ENCODE measurements at places on chromosomes 7 and 10.

- no peak for DNase-seq
These were observed 218.1 kb downstream of the CELF2 start for GRCh38 chr10:11235771-11236170.

GRCh38 chr7:51276967-51277366 is 39.6 kb downstream of the COBL start:
- no peak for DNase-seq

DNA sequence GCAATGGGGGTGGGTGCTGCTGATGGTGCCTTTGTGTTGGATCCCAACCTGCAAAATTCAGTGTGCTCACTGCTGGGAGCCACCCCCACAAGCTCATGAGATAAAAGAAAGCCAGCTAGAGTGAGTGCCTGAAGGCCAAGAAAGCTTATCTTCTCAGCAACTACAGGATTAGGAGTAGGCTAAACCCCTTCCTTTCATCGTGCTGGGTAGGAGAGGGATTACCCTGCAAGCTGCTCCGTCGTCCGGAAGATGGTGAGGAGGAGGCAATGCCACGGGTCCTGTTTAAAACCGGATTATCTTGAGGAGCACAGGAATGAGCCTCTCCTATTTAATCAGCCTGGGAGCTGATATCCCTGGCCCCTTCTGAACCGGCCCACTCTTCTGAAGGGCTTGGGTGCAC is 258.0 kb downstream of the GALNT17 start:
- no peak for DNase-seq

- DNase-seq, result no peak
These were observed 72.7 kb downstream of the CUBN start for GRCh38 chr10:17056781-17057428.

GRCh38 chr10:25824050-25824449 is 110.0 kb upstream of the MYO3A start:
- DNase-seq, result no peak

DNA sequence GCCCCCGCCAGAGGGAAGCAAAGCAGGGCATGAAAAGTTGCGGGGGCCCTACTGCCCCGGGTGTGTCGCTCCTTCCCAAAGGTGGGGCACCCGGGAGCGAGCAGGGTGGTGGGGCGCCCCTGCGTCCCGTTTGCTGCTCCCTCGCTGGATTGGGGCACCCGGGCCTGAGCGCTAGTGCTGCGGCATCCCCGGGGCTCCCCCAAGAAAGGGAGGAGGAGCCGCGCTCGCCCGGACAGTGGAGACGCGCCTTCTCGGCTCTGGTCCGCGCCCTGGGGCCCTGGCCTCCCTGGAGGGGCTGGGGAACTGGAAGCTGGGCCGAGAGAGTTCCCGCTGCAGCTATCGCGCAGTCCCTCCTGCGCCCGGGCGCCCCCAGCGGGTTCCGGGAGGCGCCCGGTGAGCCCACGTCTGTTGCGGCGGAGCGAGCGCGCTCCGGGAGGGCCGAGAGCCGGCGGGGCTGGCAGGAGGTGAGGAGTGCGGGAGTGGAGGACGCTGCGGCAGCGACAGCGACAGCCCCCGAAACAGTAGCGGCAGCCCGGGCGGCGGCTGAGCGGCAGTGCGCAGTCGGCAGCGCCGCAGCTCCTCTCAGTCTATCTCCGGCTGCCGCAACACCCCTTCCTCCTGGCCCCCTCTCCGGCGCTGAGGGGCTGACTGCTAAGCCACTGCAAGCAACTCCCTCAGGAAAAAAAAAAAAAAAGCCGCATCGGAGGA is 504 bp upstream of the BMPER start:
- DNase-seq, result no peak

GRCh38 chr7:141541375-141541774 is 9.8 kb upstream of the AGK start:
- DNase-seq, result no peak

DNA sequence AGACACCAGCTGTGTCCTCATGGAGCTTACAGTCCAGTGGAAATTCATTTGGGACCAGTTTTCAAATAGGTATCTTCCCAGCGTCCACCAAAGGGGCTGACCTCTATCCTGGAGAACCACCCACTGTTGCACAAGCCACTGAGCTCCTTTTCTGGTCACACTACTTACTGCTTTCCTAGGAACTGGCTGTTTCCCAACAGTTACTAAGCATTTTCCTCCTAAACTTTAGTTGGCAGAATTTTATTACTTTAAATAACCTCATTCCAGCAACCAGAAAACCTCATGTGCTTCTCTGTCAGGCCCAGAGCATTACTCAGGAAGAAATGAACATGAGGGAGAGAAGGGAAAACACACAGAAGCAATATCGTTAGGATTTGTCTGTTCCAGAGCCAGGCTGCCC is 183.1 kb downstream of the GPAM start:
- no peak for DNase-seq

DNA sequence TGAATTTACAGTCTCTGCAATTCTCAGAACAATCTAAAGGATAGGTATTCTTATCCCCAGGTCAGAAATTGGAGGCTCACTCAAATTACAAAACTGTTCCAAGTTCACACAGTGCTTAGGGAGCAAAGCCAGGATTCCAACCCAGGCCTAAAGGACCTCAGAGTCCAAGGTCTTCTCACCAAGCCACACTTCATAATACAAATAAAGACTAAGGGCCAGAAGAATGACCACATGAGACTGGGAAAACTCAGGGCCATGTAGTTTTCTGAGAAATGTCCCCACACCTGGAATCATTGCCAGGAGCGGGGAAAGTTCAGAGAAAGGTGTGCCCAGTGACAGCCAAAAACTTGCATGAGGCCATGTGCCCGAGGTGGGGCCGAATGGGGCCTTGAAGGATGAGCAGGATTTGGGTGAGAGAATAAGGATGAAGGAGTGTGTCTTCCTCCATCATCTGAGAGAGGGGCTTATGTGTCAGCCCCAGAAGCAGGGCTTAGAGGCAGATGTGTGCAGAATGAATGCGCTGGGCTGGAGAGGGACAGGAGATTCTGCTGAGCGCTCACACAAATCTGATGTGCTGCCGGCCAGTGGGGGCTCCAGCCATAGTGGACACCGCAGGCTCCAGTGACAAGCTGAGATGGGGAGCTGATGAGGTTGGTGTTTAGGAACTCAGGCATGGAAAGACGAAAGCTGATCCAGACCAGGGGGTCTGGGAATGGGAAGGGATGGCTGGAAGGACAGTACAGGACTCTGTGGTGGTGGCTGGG is 35.9 kb downstream of the BLNK start:
- no peak for DNase-seq

- DNase-seq, result no peak
These were observed 79.3 kb upstream of the IL6 start for GRCh38 chr7:22647451-22648257.

- DNase-seq, result no peak
These were observed 482.2 kb upstream of the C7orf33 start for GRCh38 chr7:148108381-148108780.

DNA sequence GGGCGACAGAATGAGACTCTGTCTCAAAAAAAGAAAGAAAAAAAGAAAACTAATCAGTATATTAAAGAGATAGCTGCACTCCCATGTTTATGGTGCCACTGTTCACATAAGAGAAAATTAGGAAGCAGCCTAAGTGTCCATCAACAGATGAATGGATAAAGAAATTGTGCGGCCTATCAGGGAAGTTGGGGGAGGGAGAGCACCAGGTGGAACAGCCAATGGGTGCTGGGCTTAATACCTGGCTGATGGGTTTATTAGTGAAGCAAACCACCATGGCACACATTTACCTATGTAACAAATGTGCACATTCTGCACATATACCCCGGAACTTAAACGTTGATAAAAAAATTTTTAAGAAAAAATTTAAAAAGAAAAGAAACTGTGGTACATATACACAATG is 9.0 kb upstream of the PRRT4 start:
- no peak for DNase-seq

- no peak for DNase-seq
These were observed 14.1 kb upstream of the SLC29A3 start for GRCh38 chr10:71304914-71305313.

DNA sequence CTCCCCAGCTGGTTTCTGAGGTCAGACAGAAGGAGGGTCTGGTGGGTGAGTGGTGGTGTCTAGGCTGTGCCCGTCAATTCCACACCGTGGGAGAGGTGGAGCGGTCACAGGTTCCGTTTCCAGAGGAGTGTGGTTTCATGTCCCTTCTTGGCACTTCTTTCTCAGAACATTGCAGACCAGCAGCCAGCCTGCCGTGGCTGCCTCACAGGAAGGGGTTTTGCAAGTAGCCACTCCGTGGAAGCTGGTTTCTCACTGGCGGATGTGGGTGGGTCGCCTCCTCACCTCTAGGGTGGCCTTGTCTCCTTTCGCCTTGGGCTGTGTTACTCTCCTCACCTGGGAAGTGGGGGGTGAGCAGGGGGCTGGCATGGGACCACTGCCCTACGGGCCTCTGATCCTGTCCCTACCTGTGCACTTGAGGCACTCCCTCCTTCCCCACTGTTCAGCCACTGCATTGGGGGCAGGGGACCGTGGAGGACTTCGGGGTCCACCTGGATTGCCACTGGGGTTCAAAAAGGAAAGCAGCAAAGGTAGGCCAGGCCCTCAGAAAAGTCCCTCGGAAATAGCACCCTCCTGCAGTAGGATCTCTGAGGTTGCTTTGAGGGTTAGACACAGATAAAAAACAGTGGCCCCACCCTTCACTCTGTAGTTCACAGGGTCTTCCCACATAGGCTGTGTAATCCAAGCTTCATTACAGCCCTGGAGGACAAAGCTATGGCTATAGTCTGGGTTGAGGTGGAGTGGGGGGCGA is 33.9 kb downstream of the TSPAN14 start:
- DNase-seq, result no peak

DNA sequence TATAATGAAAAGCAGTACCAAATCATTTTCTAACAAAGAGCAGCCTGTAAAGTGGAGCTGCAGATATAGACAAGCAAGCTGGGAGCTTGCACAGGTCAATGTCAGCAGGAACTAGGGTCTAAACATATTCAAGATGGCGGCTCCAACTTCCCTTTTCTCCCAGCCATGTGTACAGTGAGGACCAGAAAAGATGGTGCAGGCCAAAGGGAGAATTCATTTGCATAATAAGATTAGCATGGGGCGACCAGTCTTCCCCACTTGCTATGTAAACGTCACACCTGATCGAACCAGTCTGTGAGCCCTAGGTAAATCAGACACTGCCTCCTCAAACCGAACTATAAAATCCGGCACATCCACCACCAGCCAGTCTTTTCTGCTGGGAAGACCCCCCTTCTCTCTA is 4.4 kb upstream of the RAPGEF5 start:
- DNase-seq, result no peak

DNA sequence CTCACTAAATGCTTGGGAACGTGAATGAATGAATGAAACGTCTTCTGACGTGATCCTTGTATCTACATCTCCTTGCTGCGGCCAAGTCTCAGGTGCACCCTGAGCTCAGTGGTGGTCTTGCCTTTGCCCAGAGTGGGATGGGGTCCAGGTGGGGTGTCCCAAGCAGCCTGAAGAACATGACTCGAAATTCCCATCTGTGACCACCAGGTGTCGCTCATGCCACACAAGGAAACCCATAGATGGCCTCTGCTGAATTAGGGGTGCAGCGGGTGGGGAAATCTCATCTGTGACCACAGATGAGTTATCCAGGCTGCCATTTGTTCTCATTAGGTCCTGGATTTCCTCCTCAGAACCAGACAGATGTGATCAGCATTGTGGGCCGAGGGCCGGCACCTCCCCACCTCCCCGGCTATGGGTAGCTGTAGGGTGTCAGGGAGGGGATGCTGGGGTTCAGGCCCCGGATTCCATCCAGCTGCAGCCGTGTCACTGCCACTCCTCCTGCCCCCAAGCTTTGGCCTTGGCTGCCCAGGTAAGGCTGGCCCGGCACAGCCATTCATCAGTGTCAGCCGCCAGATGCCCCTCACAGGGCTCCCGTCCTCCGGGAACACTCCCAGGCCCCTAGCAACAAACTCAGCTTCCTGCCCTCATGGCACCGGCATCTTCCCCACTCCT is 21.0 kb upstream of the GNA12 start:
- peak; percentile 65 for DNase-seq

- no peak for DNase-seq
These were observed 125.7 kb downstream of the CD36 start for GRCh38 chr7:80764132-80764531.

GRCh38 chr7:158585721-158586498 is 1.7 kb downstream of the PTPRN2 start:
- DNase-seq, result no peak

- no peak for DNase-seq
These were observed 24.1 kb downstream of the FZD1 start for GRCh38 chr7:91288208-91288824.

GRCh38 chr10:63491588-63492316 is 26.0 kb upstream of the JMJD1C start:
- DNase-seq, result no peak

DNA sequence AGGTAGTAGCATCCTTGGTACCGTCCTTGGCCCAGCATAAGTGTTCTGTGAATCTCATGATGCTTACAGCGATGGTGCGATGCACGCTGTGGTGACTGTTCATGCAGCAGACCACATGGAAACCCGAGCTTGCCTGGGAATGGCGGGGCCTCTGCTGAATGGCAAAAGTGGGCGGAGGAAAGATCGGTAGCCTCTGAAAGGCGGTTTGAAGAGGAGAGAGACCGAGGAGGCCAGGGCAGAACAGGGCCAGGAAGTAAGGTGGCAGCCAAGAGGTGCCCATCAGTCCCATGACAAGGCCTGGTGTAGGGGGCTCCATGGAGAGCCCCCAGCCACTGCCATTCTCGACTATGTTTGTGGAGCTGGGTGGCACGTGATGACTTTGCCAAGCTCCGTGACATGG is 33.2 kb upstream of the CNPY1 start:
- DNase-seq, result no peak

DNA sequence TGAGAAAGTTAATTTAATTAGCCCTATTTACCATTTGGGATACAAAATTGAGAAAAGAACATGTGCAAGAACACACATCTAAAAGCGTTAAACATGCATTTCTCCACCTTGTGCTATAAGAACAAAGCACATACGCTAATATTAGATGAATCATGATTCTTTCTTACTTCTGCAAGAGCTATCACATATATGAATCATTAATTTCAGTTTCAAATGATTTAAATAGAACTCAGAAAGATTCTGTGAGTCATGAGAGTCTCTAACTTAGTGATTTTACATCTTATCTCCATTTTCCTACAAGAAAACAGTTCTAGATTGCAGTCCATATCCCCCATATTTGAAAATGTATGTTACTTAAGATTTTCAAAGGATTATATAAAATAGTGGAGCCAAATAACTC is 173.9 kb downstream of the RNLS start:
- DNase-seq, result no peak

DNA sequence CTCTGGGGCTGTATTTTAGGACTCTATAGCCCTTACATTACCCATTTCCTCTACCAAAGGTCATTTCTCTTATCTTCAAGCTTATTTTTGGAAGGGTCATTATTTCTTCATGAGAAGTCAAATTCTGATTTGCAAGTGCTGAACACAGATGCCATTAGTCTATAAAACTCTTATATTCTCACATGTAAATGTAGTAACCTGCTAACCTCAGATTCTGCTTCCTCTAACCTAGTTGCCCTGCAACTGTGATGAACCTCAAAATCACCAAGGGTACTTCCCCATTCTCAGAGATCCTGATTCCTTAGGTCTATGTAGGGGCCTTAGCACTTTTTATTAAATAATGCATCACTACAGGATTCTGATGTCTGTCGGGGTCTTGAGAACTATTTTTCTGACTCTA is 6.3 kb downstream of the FAS start:
- DNase-seq, result no peak

Data from GM19239 (cell line).